Left forelimb (tissue), 1 donor: ENCODE measurements at places on chromosomes 1 and 21.

- no peak for DNase-seq
Measured at GRCh38 chr1:80961464-80962190, 839.1 kb upstream of the ADGRL2 start.

DNA sequence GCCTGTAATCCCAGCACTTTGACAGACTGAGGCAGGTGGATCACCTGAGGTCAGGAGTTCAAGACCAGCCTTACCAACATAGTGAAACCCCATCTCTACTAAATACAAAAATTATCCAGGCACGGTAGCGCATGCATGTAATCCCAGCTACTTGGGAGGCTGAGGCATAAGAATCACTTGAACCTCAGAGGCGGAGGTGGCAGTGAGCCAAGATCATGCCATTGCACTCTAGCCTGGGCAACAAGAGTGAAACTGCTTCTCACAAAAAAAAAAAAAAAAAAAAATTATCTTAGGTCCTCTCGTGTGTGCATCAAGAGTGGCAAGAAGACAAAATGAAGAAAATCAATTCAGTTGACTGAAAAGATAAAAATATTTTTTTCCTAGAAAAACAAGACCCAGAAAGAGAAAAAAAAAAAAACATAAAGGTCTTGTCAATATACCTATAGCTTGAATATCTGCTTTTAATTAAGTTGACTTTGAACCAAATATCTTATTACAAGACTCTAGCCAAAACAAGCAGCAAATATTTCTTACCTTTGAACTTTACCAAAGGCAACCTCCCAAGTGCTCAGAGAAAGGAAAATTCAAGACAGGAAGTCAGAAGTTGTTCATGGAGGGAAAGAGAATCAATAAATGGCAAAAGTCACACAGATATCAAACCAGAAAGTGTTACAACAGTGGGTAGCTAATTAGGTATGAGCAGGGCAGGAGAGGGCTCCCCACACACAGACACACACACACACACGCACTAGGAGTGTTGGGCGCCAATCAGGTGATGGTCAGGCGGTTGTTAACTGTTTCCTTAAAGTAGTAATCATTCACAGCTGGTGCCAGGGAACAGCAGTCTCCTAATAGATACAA, 29.6 kb downstream of the ITLN2 start:
- DNase-seq: no peak

DNA sequence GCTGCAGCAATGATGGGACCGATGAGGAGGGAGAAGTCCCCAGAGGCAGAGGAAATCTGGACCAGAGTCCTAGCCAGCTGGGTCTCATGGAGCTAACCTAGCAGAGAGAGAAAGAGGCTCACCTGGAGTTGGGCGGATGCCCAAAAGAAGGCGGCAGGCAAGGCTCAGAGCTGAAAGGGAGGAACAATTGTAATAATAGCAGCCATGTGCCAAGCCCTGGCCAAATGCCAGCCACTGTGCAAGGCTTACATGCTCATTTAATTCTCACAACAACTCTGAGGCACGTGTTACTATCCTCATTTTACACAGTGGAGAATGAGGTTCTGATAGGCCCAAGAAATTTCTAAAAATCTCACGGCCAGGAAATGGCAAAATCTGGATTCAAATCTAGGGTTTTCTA, 50.0 kb upstream of the ZNF648 start:
- no peak for DNase-seq

GRCh38 chr1:27300341-27301051, 21.5 kb upstream of the TMEM222 start:
- DNase-seq: peak; percentile 92

DNA sequence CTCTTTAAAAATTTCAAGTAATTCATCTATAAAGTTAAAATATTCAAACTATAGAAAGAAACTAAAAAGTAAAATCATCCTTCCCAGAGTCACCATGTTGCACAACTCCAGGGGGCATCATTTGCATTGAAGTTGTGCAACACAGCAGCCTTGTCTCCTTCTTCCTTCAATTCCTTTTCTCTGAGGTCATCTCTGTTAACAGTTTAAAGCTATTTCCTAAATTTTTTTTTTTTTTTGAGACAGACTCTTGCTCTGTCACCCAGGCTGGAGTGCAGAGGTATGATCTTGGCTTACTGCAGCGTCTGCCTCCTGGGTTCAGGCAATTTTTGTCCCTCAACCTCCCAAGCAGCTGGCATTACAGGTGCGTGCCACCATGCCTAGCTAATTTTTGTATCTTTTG, 7.1 kb downstream of the RHBG start:
- DNase-seq: no peak

- no peak for DNase-seq
Measured at GRCh38 chr1:72482736-72483413, 200.5 kb upstream of the NEGR1 start.
